ENCODE measurements at places on chromosomes 1 and 21.

GRCh38 chr1:23854568-23854967 is 13.5 kb downstream of the FUCA1 start:
- peak; percentile 25 for DNase-seq

DNA sequence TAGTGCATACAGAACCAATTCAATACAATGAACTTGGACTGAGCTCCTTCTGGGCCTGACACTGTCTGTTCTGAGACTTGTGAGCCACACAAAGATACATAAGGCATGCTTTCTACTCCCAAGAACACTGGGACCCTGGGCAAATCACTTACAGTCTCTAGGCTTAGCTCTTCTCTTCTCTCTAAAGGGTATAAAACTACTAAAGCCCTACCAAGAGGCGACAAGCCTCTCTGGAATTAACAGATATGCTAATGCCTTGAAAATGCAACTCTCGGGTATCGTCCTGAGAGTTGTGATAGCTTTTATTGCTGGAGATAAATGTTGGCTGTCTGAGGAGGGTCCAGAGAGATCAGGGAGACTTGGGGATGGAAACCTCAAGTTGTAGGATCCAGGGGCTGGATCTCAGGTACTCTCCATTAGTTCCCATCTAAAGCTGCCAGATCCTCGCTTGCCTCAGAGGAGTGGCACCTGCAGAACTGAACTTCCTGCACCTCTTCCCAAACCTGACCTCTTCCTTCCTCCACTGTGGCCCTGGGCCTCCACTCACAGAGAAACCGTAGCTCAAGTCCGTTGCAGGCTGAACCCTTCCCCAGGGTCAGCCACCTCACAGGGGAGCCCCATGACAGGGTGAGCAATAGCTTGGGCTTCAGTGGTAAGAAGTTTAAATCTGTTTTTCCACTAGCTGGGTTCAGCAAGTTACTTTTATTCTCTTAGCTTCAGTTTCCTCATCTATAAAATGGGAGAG is 11.5 kb upstream of the CFAP45 start:
- no peak for DNase-seq

DNA sequence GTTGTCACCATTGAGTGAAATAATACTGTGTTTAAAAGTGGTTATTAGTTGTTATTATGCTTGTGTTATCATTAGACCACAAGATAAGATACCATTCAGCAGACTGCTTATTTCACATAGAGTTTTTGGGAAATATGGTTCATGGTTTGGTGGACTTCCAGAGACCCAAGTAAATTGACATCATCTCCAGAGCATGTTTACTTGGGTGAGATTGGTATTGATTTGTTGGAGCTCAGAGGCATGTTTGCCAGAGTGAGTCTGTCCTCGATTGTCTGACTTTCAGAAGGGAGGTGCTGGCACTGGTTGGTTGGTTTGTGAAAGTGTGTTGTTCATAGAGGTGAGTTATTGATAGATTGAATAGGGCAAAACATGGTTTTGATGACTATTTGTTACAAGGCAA is 291.4 kb downstream of the TGFB2 start:
- no peak for DNase-seq

GRCh38 chr1:106178791-106179190 is 877.7 kb upstream of the PRMT6 start:
- DNase-seq: no peak

DNA sequence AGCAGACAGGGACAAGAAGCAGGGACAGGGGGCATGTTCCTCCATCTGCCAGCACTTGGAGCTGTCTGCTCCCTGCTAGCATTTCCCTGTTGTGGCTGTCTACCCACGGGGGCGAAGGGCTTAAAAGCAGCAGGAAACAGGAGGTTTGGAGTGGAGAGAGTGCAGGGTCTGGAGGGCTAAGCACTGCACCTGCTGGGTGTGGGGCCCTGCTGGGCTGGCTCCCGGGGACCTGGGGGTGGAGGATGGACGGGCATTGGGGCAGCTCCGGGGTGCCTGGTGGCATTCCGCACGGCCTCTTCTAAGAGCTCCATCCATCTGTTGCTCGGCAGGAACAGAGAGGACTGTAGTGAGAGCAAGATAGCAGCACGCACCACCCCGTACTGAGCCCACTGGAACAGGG is 21.2 kb downstream of the LRRC71 start:
- no peak for DNase-seq

GRCh38 chr1:7427605-7428300 is 343.3 kb upstream of the VAMP3 start:
- no peak for DNase-seq

DNA sequence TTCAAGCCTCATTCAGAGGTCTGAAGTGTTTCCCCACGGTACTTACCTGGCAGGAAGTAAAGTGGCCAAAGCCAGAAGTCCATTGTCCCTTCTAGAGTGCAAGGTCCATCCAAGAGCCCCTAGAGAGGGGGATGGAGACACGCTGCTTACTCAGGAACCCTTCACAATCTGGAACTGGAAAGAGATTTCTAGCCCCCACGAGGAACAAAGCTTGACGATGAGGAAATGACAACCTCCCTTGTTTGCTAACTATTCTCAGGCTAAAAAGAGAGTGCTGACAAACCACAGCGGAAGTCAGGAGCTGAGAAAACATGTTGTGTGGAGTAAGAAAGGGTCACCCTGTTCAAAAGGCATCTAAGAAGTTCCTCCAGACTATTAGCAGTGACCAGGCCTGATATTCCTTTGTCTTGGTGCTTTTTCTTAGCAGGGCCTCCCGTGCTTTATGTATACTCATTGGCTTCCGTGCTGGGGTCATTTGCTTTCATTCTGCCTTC is at the start of gene FCMR:
FCMR (minus strand) TSS at position 170 of the 494 bp plus-strand sequence; CDS start at position 83, 87 bp downstream.
- DNase-seq: no peak

DNA sequence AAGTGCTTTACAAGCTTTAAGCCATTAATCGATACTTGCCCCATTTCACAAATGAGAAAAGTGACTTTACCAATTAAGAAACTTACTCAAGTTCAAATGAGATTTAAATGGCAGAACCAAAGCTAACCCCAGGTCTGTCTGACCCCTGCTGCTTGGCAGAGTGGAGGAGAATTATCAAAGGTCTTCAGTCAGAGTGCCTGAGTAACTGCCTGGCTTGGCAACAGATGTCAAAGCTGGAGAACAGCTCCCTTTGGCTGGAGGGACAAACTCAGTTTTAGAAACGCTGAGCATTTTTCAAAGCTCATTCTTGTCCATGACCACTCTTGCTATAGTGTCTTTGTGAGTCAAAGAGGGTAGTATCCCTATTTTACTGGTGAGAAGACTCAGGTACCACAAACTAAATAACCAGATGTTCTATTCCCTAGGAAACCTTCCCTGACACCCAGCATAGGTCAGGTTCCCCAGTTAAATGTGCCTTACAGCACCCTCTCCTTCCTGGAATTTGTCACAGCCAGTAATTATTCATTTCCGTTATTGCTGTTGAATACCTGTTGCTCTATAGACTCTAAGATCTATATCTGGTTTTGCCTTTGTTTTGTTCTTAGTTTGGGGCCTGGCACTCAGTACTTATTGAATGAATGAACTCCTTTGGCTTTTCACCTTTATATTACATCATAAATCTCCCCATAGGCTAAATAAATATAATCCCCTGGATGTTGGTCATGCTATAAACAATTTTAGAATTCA is 5.0 kb upstream of the BCAR3 start:
- peak; percentile 68 for DNase-seq

DNA sequence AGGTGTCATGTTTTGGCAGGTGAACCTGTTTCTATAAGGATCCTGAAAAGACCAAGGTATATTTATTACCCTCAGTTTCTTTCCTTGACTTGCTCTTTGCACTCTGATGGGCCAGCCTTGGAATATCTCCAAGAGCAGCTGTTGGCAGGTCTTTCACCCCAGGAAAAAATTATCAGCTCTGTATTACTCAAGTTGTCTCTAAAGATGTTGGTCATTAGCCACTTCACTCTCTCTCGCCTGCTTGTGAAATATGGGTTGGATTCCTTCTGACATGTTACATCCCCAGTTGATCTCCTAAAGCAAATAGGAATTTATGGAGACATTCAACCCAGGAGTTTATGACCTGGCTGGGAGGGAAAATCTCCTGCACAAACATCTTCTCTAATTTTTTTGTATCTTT is 85.9 kb downstream of the KCNJ15 start:
- no peak for DNase-seq

DNA sequence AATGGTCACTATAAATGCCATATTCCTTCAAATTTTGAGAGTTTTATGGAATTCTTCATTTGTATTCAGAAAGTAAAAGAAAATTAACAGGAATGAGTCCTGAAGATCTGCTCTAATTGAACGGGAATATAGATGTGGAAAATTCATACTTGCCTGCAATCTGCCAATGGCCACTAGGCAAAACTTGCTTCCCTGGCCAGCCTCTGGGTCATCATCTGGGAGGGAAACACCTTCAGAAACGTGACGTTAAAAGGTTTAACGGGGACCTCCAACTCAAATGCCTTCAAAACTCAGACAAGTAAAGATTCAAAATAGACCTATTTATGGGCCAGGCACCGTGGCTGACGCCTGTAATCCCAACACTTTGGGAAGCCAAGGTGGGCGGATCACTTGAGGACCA is 21.7 kb upstream of the CTSK start:
- DNase-seq: peak; percentile 18

GRCh38 chr1:248786156-248786555 is 30.6 kb upstream of the LYPD8 start:
- DNase-seq: no peak

- no peak for DNase-seq
Observed at GRCh38 chr1:62370594-62370993, 51.4 kb upstream of the KANK4 start.

GRCh38 chr1:2970311-2971071 is 50.8 kb upstream of the ACTRT2 start:
- DNase-seq: no peak
